ENCODE measurements at places on chromosomes 7 and 10.
A peak's percentile ranks its signal among the peaks of the same experiment; 100 is the strongest.

DNA sequence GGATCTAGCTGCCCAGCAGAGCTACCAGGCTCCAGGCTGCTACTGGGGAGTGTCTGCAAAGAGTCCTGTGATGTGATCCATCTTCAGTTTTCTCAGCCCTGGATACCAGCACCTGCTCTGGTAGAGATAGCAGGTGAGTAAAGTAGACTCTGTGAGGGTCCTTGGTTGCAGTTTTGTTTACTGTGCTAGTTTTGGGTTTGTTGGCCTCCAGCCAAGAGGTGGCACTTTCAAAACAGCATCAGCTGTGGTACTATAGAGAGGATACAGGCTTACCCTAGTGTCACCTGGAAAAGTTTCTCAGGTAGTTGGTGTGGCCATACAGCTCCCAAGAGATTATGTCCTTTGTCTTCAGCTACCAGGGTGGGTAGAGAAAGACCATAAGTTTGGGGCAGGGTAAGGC is 56.3 kb downstream of the MTERF1 start:
- no peak for DNase-seq

DNA sequence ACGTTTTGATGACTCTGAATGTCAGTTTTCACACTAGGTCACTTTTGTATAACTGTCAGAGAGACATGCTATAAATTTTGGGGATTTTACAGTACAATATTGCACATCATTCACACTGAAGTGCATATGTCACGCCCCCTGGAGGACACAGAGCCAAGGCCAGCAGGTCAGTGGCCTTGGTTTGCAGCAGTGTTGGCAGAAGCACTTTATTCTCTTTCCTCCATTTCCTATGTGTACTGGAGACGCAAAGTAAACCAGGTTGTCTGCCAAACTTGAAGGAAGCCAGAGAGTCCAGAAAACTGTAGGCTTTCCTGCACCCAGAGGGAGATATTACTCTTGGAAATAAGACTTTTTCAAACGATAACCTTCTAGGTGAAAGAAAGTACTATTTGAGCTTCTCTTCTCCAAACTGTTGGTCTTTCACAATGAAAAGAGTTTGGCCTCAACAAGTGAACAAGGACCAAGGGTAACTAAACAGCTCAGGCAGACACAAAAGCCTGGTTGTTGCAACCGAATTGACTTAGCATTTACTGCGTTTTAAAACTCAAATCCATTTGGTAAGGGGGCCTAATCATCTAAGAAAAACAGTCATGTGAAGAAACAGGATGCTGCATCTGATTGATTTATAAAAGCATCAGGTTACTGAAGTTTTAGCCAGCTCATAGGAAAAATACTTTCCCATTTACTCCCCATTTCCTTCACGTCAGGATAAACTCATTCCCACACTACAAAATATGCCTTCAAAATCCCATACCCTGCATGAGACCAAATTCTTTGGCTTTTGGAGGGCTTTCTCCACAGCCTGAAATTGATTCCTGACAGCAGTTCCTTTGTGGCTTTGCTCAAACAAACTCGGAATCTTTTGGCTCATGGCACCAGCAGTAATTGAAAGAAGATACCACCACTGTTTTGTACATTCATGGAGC is 83.0 kb upstream of the SEC61G start:
- no peak for DNase-seq

DNA sequence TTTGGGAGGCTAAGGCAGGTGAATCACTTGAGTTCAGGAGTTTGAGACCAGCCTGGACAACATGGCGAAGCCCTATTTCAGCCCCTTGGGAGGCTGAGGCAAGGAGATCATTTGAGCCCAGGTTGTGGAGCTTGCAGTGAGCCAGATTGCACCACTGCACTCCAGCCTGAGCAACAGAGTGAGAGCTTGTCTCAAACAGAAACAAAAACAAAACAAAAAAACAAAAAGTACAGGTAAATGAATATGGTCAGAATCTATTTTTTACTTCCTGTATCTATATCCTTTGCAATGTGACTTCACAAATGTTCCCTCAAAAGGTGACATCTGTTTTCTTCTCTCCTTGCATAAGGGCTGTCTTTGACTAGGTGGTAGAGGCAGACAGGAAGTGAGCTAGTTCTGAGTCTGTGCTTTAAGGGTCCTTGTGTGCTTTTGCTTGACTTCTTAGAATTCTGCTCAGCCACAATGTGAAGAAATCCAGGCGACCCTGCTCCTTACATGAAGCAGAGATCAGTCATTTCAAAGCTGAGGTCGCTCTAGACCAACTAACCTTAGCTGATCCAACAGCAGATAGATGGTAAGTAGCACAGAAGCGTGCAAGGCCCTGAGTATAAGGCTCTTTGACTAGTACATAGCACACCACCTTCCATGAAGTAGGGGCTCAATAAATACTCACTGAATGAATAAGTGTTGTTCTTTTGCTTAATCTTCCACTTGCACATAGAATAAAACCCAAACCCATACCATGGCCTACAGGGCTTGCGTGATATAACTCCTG is 423.2 kb upstream of the PCDH15 start:
- DNase-seq = no peak

DNA sequence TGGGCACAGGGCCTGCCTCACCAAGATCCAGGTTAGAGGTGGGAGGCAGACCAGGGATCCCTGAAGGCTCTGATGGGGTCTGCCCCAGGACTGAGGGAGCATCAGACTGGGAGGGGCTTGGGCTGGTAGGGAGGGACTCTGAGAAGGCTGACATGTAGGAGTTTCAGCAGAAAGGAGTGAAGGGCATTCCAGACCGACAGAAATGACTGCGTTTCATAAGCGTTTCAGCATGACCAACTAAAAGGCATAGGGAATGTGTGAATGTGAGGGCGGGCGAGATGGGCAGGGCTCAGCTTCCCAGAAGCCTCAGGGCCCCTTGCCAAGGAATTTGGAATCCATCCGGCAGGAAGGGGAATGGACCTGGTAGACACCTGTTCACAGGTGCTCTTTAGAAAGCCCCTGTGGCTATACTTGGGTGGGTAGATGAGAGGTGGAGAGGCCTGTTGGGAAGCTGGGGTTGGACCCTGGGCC is 24.9 kb upstream of the SLC29A3 start:
- DNase-seq = no peak

DNA sequence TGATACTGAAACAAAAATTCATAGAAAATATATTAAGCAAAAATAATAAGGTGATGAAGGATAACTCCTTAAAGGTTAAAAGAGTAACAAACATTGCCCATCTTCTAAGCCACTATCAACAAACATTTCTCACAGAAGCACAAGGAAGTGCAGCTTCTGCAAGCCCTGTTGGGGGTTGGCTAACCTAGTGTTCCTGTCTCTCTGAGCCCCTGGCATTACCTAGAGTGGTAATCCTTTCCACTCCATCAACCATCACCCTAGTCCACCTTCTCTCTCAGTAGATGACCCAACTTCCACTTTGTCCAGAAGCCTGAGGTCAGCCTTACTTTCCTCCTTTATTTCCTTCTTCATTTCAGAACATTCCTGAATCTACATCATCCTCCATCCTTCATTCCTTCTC is 59.7 kb downstream of the HIPK2 start:
- no peak for DNase-seq

DNA sequence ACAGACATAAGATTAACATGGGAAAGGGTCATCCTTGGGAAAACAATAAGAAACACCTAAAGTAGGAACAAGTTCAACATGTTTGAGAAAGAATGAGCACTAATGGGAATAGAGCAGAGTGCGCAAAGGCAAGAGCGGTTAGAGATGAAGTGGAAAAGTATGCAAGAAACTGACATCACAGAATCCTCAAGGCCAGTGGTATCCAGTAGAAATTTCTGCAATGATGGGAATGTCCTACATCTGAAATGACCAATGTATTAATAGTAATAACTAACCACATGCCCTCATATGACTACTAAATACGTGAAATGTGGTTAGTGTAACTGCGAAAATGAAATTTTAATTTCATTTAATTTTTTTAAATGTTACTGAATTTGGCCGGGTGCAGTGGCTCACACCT is 54.8 kb downstream of the TFEC start:
- no peak for DNase-seq

DNA sequence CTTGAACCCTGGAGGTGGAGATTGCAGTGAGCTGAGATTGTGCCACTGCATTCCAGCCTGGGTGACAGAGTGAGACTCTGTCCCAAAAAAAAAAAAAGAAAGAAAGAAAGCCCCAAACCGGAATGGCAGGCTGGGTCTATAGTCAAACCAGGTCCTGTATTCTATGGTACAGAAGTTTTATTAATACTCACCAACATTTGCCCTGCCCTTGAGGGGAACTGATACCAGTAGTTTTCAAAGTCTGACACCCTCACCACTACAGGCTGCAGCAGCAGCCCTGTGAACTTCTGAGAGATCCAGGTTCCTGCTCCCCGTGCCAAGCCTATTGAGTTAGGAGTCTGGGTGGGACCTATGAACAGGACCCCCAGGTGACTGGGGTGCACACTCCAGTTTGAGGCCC is 80.6 kb downstream of the RGS10 start:
- no peak for DNase-seq

- DNase-seq = no peak
Measured at GRCh38 chr7:23972057-23972456, 262.0 kb downstream of the STK31 start.

- DNase-seq = no peak
Measured at GRCh38 chr10:8400892-8401291, 346.4 kb downstream of the GATA3 start.

- no peak for DNase-seq
Measured at GRCh38 chr10:50648089-50648934, 24.6 kb upstream of the SGMS1 start.

- DNase-seq = no peak
Measured at GRCh38 chr10:3727268-3727667, 57.7 kb downstream of the KLF6 start.

DNA sequence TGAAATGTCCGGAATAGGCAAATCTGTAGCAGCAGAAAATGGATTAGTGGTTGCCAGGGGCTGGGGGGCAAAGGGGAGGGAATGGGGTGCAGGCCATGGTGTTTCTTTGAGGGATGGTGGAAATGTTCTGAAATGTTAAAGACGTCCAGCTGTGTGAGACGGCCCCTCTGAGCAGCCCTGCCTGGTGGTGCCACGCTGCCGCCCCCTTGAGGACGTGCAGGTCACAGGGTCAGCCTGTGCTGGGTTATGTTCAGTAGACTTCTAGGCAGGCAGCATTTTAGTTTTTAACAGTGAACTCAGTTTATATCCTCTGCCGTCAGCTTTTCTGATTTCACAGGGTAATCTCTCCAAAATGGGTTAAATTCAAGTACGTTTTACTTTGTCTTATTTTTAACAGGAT is 9.4 kb downstream of the NUB1 start:
- peak; percentile 58 for DNase-seq

GRCh38 chr7:152859781-152860191 is 100.2 kb downstream of the ACTR3B start:
- DNase-seq = no peak

DNA sequence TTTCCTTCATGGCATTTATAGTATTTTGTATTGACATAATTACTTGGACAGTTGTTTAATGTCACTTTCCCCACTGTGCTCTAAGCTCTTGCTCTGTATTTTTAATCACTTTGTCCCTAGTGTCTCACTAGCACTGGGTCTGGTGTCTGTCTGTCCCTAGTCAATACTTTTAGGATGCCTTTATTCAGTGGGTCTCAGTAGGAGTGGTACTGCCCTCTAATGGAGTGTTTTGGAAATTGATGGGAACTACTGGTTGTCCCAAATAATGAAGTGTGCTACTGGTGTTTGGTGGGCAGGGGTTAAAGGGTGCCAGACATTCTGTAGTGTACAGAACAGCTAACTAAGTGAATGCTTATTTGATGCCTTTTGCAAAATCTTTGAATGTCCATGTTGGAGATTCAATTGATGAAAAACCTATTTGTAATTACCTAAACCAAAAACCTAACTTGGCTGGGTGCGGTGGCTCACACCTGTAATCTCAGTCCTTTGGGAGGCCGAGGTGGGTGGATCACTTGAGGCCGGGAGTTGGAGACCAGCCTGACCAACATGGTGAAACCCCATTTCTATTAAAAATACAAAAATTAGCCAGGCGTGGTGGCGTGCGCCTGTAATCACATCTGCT is 33.3 kb downstream of the CDK14 start:
- no peak for DNase-seq

DNA sequence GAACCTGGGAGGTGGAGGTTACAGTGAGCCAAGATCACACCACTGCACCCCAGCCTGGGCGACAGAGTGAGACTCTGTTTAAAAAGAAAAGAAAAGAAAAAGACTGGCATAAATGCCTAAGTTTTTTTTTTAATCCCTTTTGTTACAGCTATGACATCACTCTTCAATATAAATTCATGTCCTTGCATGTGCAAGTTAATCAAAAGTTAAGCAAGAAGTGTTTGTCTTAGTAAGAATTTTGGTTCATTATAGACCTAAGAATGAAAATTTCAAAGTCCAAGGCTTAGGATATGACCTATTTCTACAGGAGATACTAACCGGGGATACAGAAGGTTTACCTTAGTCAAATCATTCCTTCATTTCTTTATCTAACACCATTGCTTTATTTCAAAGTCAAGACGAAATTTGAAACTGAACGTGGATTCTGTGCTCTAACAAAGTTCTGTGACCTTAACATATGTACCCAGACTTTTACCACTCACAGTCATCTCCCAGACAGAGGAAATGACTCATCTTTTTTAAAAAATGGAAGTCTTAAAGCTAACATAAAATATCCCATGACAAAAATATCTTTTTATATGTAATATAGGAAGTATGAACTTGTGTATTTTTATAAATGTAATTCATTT is 29.3 kb upstream of the ITGB8 start:
- DNase-seq = no peak

- DNase-seq = no peak
Measured at GRCh38 chr7:86768967-86769760, 125.5 kb downstream of the GRM3 start.

GRCh38 chr7:95526128-95526738 is 40.5 kb downstream of the ASB4 start:
- DNase-seq = no peak

- DNase-seq = no peak
Measured at GRCh38 chr7:28410628-28411531, 1.4 kb upstream of the CREB5 start.

GRCh38 chr7:70787286-70787685 is 344.7 kb upstream of the GALNT17 start:
- no peak for DNase-seq

GRCh38 chr10:10915215-10915614 is 102.5 kb upstream of the CELF2 start:
- DNase-seq = no peak

- DNase-seq = no peak
Measured at GRCh38 chr7:104971290-104972071, 42.5 kb upstream of the KMT2E start.

DNA sequence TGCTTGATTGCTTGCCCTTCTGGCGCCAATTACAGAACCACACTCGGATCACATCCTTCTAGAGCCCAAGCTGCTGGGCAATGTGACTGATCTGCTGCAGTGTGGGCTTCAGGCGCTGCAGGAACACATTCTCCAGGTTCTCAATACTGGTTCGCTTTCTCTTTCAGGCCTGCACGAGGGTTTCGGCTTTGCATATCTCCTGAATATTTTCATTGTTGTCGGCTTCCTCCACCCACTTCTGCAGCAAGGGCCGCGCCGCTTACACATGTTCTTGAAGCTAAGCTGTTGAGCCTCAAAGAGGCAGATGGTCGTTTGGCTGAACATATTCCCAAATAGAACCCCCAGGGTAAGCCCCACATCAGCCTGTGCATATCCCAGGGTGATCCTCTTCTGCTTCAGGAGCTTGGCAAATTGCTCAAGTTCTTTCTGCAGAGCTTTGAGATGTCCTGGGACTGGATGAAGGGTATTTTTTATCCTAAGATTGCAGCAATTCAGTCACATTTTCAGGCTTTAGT is 64.6 kb downstream of the HERC4 start:
- no peak for DNase-seq

All from stimulated activated CD4-positive, alpha-beta T cell treated with anti-CD3 and anti-CD28 coated beads, Interleukin-4, amount 100 ng/mL, for 1 hour (primary cell).